ENCODE measurements at places on chromosomes 2 and 18. TPM values are rescaled to one million over a fixed set of nuclear protein-coding genes. Genes with fewer than 3 reads are reported as not detected.

The PIEZO2 gene
- total RNA-seq, result 8.3 TPM

The MC4R gene
- not detected for total RNA-seq

The RND3 gene
- total RNA-seq, result 119 TPM

The GAREM2 gene
- 5.6 TPM for total RNA-seq

The SLC8A1 gene
- total RNA-seq, result 31.2 TPM

The NPPC gene
- not detected for total RNA-seq

The RGPD3 gene
- 1.1 TPM for total RNA-seq

The CD8B gene
- total RNA-seq, result 3.5 TPM

The ABCB11 gene
- total RNA-seq, result not detected

The CCDC74B gene
- total RNA-seq, result 2.0 TPM

The TXNDC2 gene
- 0.35 TPM for total RNA-seq

The POTEC gene
- not detected for total RNA-seq

The DYTN gene
- not detected for total RNA-seq

The CD207 gene
- 0.27 TPM for total RNA-seq

The SLC11A1 gene
- 190 TPM for total RNA-seq

The BOLL gene
- total RNA-seq, result not detected

The ZSWIM2 gene
- total RNA-seq, result not detected

The GTF2A1L gene
- 1.6 TPM for total RNA-seq

The RTTN gene
- 13.1 TPM for total RNA-seq

Measured in thoracic aorta (tissue), 2 donors.